ENCODE measurements at places on chromosomes 2 and 18.

GRCh38 chr2:144998435-144998834 lies 478.5 kb upstream of the ZEB2 start:
- DNase-seq, result no peak

- DNase-seq, result no peak
These were observed 9.3 kb downstream of the MAPRE3 start for GRCh38 chr2:26979741-26980140.

DNA sequence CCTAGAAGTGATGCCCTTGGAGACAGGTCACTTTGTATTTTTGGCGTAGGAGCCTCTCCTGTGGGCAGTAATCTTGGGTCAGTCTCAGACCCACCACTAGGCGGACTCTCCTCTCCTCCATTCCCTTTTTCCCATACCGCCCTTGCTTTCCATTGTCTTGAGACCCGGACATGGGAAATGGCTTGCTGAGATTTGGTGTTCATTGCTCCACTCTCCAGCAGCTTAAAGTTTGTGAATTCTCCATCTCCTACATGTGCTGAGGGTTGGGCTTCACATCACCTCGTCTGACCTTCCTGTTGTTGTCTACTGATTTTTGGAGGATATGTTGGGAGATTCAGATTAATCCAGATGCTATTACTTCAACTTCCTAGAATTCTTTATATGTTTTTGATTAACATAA lies 159.2 kb upstream of the RAB12 start:
- no peak for DNase-seq

DNA sequence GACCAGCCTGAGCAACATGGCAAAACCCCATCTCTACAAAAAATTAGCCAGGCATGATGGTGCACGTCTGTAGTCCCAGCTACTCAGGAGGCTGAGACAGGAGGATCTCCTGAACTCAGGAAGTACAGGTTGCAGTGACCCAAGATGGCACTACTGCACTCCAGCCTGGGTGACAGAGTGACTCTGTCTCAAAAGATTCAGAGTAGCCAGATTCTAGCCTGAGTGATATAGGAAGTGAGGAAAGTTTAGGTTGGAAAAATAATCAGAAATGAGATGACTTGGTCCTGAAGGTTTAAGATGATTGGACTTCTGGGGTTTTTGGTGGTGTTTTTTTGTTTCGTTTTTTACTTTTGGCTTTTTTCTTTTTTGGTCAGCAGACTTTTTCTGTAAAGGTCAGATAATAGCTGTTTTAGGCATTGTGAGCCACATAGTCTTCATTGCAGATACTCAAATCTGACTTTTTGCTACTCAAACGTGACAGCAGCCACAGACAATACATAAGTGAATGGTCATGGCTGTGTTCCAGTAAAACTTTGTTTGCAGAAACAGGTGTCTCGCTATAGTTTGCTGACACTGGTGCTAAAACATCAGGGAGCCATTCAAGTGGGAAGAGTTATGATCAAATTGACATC lies 104.1 kb upstream of the UBXN4 start:
- no peak for DNase-seq

DNA sequence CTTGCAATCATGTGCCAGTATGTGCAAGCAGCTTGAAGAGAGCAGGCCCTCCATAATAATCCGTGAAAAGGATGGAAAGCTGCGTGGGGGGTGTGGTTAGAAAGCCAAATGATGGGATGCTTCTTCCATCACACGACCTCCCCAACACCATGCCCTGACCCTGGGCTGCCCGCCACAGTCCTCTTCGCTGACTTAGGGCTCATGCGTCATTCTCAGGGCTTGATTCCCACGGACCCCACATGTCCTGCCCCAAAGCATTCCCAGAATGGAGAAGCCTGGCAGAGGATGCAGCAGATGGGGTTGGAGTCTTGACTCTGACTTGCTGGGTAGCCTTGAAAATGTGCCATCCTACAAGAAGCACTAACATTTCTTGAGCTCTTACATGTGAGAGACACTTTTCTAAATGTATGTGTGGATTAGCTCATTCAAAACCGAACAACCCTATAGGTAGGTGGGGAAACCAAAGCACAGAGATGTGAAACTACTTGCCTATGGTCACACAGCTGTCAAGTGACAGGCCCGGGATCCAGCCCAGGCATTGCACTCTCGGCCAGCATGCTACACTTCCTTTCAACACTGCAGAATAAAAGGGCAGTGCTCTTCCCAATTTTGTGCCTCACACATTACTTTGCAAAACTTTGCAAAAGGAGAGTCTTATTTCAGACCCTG lies 3.7 kb downstream of the TNS1 start:
- no peak for DNase-seq

DNA sequence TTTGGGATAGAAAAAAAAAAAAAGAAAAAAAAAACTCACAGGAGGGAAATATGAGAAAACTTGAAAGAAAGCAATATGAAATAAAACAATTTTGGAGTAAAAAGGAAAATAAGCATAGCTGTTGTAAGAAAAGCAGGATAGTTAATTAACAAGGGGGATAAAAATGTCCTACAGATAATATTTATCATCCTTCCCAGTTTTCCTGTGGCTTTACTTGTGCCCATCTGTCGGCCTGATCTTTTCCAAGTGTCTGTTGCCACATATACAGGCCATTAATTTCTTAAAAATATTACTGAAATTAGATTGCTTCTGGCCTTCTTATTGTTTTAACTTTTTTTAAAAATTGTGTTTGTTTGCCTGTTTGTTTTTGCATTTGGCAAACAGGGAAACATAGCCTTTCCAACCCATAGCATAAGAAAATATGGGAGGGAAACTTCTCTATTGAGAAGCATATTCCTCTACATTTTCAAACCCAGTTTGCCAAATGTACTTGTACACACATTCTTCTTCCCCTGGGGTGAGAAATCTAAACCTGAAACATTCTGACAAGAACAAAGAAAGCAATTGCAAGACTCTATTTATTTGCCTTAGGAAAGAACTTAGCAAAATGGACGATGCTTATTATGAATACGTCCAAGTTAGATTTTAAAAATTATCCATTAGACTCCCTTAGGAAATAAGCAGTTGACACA lies 272.3 kb downstream of the CDH20 start:
- DNase-seq, result no peak

DNA sequence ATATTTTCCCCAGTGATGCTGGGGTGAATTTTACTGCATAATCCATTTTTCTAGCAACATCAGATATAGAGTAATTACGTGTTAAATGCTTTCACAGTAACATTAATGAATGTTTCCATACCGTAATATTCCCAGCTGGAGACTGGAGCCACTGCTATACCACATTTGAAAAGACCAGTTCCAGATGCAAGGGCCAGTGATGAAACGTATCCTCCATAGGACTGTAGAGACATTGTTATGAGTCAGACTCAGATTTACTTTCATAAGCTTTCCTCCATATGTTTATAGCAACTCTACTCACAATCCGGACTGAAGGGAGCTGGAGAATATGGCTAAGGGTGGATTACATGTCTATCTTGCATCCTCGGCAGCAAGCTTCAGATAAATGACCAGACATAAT lies 22.7 kb upstream of the GCG start:
- DNase-seq, result no peak

GRCh38 chr2:206379266-206379665 lies 64.1 kb upstream of the ADAM23 start:
- DNase-seq, result no peak

DNA sequence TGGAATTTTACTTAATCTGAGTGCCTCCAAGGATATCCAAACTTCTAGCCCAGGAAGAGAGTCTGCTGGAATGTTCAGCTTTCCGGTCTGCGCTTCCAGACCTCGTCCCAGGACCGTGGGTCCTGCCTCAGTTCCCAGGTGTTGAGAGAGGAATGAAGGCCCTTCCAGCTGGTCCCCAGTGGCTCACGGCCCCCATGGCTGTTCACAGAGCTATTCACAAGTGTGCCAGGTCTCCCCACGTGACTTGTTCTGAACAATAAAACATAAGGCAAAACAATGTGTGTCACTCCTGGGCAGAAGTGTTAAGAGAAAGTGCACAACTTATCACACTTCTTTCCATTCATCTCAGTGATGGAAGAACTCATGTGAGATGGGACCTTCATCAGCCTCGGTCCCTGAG lies 20.1 kb upstream of the TEX51 start:
- DNase-seq, result no peak

DNA sequence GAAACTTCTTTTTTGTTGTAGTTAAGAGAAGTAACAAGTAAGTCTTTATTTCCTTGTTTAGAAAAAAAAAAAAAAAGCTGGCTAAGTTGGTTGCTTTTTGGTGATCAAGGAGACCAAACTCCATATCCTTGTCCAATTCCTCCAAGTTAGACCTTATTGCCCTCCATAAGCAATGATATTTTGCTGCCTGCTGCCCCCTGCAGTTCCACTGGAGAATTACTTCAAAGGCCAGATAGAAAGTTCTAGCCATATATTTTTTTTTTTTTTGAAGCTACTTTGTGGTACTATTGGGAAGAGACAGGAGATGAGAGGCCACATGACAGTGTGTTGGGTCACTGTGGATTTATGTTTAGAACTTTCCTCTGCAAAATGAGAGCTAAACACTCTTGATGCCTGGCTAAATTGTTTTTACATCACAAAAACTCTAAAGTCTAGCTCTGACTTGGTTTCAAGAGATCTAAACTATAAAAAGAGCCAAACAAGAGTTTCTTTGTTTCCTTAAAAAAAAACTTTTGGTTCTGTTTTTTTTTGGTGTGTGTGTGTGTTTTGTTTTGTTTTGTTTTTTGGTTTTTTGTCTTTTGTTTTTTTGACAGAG lies 80.7 kb upstream of the RASGRP3 start:
- no peak for DNase-seq

DNA sequence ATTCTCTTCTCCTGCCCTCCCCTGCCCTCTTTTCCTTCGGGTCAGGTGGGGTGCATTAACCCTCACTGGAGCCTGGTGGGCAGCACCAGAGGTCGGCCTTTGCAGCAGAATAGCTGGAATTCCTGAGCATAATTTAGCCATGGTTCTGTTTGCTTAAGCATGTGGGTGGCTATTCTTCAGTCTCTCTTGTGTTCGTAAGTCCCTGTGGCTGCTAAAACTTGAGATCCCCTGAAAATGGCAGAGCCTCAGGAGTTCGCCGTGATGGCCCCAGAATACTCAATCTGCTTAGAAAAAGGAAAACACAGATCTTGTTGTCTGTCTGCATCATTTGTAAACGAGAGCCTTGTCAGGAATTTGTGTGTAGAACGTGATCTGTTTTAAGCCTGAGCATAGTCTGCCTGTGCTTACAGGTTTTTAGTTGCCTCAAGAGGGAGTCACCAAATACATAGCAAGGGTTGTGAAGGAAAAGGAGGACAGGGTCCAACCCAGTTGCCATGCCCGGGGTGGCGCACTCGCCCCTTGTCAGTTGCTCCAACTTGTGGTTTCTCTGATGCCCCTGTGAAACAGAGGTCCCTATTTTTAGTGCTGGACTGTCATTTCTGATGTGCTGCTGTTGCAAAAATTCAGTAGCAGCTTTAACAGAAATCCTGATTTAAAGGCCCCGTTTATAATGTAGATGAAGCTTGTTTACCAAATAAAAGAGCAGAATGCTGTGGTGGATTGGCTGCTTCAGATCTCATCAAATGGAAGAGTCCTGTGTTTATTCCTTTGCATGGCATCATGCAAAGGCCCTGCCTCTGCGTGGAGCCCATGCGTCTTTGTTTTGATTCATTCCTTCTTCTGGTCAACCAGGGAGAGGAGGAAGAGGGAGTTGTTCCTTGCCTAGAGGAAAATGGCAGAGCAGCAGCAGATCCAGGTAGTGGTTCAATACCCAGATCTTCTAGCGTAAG lies 74.8 kb downstream of the WDSUB1 start:
- no peak for DNase-seq

- peak; percentile 22 for DNase-seq
These were observed 538.0 kb downstream of the SLC4A3 start for GRCh38 chr2:220165401-220165800.

- DNase-seq, result no peak
These were observed 42.0 kb downstream of the FMNL2 start for GRCh38 chr2:152376968-152377367.

GRCh38 chr2:134988994-134989605 lies 58.1 kb downstream of the MAP3K19 start:
- no peak for DNase-seq

DNA sequence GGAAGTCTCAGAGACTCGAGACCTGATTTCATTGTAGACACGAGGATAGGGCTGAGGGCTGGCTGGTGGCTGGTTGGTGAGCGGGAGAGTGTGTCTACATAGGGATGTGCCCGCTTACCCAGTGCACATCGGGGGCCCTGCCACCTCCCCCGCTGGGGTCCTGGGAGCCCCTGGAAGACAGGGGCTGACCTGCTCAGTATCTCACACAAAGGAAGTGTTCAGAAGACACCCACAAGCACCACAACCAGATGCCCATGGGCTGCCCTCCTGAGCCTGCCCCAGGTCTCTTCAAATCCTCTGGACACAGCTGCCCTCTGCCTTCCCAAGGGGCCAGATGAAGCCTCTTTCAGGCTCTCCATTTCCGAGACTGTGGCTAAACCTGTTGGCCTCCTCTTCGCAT lies 43.1 kb downstream of the MYCN start:
- no peak for DNase-seq

DNA sequence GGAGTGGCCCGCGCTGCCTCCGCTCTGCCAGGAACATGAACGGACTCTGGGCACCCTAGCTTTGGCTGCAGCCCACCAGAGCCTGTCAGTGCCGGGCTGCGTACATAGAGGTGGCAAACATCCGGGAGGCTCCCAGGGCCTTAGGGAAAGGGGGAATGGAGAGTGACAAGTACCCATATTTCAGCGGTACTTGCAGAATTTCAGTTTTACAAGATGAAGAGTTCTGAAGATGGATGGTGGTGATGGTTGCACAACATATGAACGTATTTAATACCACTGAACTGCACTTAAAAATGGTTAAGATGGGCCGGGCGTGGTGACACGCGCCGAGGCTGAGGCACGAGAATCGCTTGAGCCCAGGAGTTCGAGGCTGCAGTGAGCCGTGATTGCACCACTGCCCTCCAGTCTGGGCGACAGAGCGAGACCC lies 873 bp downstream of the MTHFD2 start:
- no peak for DNase-seq

GRCh38 chr18:23881778-23882177 lies 132.8 kb upstream of the TTC39C start:
- peak; percentile 81 for DNase-seq

GRCh38 chr2:189960346-189960745 lies 102.2 kb downstream of the MSTN start:
- DNase-seq, result no peak

DNA sequence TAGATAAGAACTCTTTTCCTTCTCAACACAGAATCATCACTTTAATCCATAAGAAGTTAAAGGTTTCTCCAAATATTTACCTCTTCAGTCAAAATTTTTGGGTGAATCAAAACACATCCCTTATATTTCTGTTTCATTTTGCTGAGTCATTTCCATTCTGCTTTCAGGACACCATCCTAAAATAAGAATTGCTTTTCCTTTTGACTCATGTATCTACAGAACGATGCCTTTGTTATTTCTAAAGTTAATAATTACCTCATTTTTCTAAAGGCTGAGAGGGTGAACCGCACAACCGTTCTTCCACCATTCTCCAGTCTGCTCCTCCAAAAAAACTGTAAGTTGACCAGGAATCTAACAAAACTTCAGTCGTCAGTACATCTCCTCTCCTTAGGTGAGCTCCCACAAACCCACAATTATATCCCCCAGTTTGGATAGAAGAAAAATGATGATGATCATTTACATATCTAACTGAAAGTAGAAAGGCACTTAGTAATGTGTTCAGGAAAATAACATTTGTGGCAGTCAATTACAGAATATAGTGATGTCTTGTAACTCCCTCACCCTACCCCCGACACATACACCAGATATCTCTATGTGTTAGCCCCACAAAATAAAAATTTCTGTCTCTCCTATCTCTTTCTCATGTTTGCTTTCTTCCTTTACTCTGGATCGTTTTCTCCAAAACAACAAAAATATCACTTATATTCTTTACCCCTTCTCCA lies 162.5 kb downstream of the RAD51AP2 start:
- no peak for DNase-seq

GRCh38 chr2:65436824-65437221 lies 4.4 kb upstream of the SPRED2 start:
- no peak for DNase-seq

GRCh38 chr18:50218432-50219197 lies 23.7 kb upstream of the MYO5B start:
- DNase-seq, result no peak

Measured in NCI-H1417 treated with DMSO at 0.1 percent for 48 hours (cell line).